Aorta (tissue), 5 donors: ENCODE measurements at places on chromosomes 1 and 21. TPM values are rescaled to one million over a fixed set of nuclear protein-coding genes. Genes with fewer than 3 reads are reported as not detected.

DNA sequence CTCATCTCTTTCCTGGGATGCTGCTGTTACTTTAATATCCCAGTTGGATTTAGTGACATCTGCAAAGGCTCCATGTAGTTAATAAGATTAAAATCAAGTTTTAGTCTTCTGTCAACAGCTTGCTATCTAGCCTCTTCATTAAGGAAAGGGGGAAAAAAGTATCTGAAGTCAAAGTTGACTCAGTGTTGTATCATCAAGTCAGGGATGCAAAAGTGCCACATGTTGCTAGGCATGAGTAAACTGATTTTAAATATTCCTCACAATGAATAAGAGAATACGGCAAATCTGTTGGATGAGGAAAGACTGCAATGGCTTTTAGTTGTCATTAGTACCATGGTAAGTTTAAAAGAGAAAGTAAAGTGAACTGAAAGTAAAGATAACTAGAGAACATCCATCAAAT lies 383.2 kb upstream of the ZRANB2 start:
- no peak for DNase-seq

- DNase-seq: no peak
Observed at GRCh38 chr1:201599548-201599947, 60.6 kb downstream of the NAV1 start.

DNA sequence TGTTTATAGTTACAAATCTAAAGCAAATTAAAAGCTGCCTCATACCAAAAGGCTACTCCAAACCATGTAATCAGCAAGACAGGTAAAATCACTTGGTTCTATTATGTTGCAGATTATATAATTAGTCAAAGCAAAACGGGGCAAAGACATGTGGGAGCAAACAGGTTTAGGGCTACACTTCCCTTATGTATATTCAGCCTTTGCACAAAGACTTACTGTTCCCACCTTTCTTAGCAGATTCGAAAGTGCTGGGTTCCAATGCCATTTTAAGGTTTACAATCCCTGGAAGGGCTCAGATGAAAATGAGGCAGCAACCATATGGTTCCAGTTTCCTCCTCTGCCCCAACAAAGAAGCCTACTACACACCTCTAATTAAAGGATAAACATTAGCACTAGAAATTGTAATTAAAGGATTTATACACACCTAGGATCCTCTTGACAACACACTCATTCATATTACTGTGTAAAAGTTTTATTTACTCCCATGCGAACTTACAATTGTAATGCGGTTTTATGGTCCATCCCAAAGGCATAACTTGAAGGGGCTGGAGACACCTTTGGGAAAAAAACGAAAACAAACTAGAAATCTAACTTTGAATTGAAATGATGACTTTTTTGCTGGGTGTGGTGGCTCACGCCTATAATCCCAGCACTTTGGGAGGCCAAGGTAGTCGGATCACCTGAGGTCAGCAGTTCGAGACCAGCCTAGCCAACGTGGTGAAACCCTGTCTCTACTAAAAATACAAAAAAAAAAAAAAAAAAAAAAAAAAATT lies 117.3 kb upstream of the PKN2 start:
- no peak for DNase-seq

GRCh38 chr21:33302055-33302454 lies 22.7 kb upstream of the IFNAR1 start:
- DNase-seq: no peak

Gene SPRR1A
- not detected for total RNA-seq
